ENCODE measurements at places on chromosomes 2 and 18. TPM values are rescaled to one million over a fixed set of nuclear protein-coding genes. Genes with fewer than 3 reads are reported as not detected.
A peak's percentile ranks its signal among the peaks of the same experiment; 100 is the strongest.

DNA sequence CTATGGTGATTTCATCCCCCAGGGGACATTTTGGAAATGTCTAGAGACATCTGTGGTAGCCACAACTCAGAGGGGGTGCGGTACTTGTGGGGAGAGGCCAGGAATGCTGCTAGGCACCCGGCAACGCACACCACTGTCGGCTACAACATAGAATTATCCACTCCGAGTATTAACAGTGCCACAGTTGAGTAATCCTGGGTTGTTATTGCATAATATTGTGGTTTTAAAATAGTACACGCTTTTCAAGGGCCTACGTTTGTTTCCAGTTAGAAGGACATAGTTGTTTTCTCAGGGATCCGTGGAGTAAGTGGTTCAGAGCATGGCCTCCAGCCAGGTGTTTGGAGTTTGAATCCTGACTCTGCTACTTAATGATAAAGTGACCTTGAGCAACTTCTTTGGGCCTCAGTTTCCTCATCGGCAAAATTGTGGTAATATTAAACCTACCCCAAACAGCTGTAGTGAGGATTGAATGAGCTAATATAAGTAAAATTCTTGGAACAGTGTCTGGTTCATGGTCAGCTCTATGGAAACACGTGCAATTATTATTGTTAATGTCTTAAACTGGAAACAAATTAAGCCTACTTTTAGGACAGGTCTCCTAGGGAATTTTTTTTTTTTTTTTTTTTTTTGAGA lies 24.5 kb downstream of the CYP27A1 start:
- DNase-seq = no peak
- H3K4me3 ChIP-seq = no peak overlapping the region
- H3K36me3 ChIP-seq = peaks cover 11% of the 10 kb centered on the region
- no peaks in the 10 kb centered on the region for H3K27me3 ChIP-seq
- H3K27ac ChIP-seq = no peak overlapping the region

DNA sequence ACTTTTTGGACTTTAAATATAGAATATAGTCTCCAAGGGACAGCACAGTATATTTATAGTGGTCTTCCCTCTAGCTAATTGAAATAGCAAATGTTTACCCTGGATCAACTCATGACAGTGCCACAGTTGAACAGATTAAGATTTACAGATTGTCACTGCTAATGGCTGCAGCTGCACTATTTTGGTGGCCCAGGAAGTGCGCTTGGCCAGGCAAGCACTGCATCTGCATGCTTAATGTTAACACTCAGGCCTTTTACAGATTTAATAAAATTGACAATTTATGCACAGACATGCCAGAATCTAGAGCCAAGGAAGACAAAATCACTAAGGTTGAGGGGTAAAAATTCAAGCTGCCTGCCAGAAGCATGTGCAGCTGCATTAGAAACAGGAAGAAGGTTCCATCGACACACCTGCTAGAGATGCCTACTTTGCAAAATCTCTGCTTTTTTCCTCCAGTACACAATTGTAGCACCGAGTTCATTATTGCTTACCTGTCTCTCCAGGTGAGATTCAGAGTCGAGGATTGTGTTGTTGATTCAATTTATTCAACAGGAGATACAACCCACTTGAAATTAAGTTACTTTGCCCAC lies 1042.3 kb upstream of the NRXN1 start:
- H3K27me3 ChIP-seq = no peaks in the 10 kb centered on the region
- no peaks in the 10 kb centered on the region for H3K4me1 ChIP-seq
- H3K36me3 ChIP-seq = no peaks in the 10 kb centered on the region
- no peak overlapping the region for H3K4me3 ChIP-seq
- no peak overlapping the region for H3K27ac ChIP-seq

- H3K4me1 ChIP-seq = no peaks in the 10 kb centered on the region
- DNase-seq = no peak
- H3K36me3 ChIP-seq = no peaks in the 10 kb centered on the region
- no peak overlapping the region for H3K27ac ChIP-seq
- H3K4me3 ChIP-seq = no peak overlapping the region
These were observed 111.9 kb downstream of the PDCL3 start for GRCh38 chr2:100674666-100675065.

DNA sequence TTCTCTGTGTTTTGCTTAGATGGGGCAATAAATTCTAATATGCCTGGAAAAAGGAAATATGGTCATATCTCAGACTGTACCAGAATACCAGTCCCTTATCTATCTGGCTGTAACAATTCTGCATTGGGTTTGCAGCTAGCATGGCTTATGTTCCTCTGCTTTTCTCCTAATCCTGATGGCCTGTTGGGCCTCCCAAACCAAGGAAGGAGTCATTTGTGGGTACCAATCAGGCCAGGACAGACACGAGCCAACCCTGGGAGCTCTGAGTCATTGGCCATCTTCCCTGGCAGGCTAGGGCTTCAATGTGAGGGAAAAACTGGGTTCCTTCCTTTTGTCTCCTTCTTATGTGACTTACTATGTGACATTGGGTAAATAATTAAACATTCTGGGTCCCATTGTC lies 12.0 kb downstream of the SMARCAL1 start:
- no peak for DNase-seq
- H3K27ac ChIP-seq = no peak overlapping the region
- peaks cover 35% of the 10 kb centered on the region for H3K36me3 ChIP-seq
- H3K4me1 ChIP-seq = no peaks in the 10 kb centered on the region

DNA sequence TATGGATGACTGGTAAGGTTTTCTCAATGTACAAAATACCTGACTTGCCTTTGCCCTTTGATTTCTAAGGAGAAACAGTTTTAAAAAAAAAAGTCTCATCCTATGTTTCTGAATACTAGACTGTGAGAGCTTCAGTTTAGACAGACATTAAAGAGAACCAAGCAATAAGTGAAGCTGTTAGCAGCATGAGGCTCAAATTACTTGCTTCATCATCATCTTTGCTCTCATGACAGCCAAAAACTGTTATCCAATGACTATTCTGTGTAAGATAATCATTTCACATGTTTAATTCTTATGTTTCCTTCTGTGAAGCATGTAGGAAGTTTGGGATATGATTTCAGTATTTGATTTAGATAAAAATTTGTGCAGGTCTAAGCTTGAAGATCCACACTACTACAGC lies 129.2 kb downstream of the COMMD1 start:
- no peak overlapping the region for H3K27ac ChIP-seq
- no peaks in the 10 kb centered on the region for H3K27me3 ChIP-seq
- no peak overlapping the region for H3K4me3 ChIP-seq
- no peaks in the 10 kb centered on the region for H3K36me3 ChIP-seq

- H3K27ac ChIP-seq = peak overlapping the region; percentile 89
- H3K4me1 ChIP-seq = peaks cover 36% of the 10 kb centered on the region
- no peaks in the 10 kb centered on the region for H3K27me3 ChIP-seq
- H3K36me3 ChIP-seq = peaks cover 11% of the 10 kb centered on the region
These were observed 147.0 kb upstream of the OSR1 start for GRCh38 chr2:19505199-19506136.

DNA sequence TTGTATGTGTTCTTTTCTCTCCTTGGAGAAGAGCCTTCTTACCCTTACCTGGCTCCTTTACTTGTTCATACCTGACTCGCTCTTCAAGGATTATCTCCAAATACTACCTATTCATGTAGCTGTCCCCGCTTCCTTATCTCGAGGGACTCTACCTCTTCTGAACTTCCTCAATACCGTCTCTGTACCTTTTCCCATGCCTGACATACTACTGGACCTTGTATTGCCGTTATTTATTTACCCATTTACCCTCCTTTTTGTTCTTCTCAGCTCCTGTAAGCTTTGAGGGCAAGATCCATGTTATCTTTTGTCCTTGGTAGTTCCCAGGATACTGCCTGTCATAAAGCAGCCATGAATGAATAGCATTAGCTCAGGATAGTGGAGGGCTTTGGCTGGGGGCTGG lies 32.5 kb downstream of the KCNS3 start:
- no peak overlapping the region for H3K27ac ChIP-seq
- H3K4me1 ChIP-seq = no peaks in the 10 kb centered on the region
- DNase-seq = no peak
- H3K4me3 ChIP-seq = no peak overlapping the region

The ALPI gene
- total RNA-seq = not detected
